Right lobe of liver (tissue), 6 donors: ENCODE measurements at places on chromosomes 1 and 21. TPM values are rescaled to one million over a fixed set of nuclear protein-coding genes. Genes with fewer than 3 reads are reported as not detected.

DNA sequence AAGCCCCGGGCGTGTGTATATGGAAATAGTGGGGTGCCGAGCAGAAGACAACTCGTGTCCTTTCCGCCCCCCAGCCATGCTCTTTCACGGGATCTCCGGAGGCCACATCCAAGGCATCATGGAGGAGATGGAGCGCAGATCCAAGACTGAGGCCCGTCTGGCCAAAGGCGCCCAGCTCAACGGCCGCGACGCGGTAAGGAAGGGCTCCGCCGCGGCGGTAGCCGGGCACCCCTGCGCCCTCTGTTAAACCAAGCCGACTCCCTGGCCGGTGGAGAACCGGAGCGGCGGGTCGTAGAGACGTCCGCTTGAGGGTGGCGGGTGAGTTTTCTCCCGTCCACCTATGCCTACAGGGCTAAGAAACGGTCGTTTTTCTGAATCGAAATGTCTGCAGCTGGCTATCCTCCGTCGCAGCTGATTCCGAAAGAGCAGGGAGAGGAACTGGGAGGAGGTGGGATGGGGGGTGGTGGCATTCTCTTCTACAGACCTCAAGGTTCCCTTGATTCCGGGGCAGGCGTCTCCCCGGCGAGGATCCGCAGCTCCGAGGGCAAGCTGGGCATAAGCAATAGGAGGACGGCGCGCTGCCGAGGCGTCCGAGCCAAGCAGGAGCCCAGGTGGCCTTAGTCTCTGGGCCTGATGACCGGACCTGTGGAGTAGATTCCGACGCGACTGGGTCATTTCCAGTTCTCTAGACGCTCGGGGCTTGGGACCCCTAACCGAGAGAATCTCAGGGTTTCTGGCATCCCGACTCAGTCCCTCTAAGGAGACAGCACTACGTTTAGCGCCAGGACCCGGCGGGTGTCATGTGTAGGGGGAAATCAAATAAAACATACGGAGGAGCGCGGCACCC, 856 bp downstream of the LHX9 start:
- no peak for DNase-seq
- H3K27me3 ChIP-seq = peaks cover 25% of the 10 kb centered on the region
- H3K4me1 ChIP-seq = no peaks in the 10 kb centered on the region
- no peaks in the 10 kb centered on the region for H3K36me3 ChIP-seq
- H3K27ac ChIP-seq = no peak overlapping the region

The ADAMTS4 gene
- total RNA-seq = 3.0 TPM

- H3K36me3 ChIP-seq = no peaks in the 10 kb centered on the region
- no peak for DNase-seq
- no peaks in the 10 kb centered on the region for H3K27me3 ChIP-seq
- no peak overlapping the region for H3K27ac ChIP-seq
- H3K4me1 ChIP-seq = no peaks in the 10 kb centered on the region
- no peak overlapping the region for H3K4me3 ChIP-seq
Observed at GRCh38 chr1:111392460-111392945, 35.0 kb downstream of the OVGP1 start.

The TMEM82 gene
- total RNA-seq = 20.2 TPM

The TIE1 gene
- 9.0 TPM for total RNA-seq

DNA sequence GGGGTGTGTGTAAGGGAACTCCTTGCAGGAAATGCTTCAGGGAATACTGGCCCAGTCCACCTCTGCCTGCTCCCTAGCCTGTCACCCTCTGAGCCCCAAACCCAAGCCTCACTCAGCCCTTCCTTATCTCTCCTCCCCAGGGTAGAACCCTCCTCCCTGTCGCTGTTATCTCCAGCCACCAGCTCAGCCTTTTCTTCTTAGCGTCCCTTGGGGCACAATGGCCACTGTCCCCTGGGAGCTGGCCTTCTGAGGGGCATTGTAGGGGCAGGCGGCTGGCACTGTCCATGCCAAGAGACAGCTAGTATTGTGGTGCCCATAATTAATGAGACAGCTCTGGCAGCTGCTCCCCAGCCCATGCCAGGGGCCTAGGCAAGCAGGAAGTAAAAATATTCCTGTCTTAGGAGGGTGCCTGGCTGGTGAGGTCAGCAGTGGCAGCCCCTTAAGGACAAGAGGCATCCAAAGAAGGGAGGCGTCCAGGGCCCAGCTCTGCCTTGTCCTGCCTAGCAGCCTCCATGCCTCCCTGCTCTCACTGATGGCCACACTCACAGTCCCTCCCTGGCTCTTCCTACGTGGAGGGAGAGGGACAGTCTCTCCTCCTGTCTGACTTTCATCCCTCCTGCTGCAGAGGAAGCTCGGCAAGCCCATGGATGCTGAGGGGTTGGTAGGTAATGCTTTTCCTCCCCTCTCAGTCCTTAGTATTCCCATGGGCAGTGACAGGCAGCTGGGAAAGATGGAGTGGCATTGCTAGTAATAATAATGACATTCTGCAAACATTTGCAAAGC, 37.5 kb downstream of the KCNQ4 start:
- H3K27ac ChIP-seq = no peak overlapping the region
- H3K36me3 ChIP-seq = no peaks in the 10 kb centered on the region
- peaks cover 10% of the 10 kb centered on the region for H3K4me1 ChIP-seq
- DNase-seq = no peak
- no peaks in the 10 kb centered on the region for H3K27me3 ChIP-seq
- no peak overlapping the region for H3K4me3 ChIP-seq

- no peaks in the 10 kb centered on the region for H3K27me3 ChIP-seq
- H3K27ac ChIP-seq = no peak overlapping the region
- DNase-seq = no peak
- H3K36me3 ChIP-seq = no peaks in the 10 kb centered on the region
Observed at GRCh38 chr1:231666220-231666936, 39.8 kb downstream of the DISC1 start.

The AGBL4 gene
- total RNA-seq = 1.3 TPM

The LTN1 gene
- total RNA-seq = 13.4 TPM

The TLCD4 gene
- total RNA-seq = 163 TPM

- H3K36me3 ChIP-seq = no peaks in the 10 kb centered on the region
- no peaks in the 10 kb centered on the region for H3K27me3 ChIP-seq
- H3K4me3 ChIP-seq = no peak overlapping the region
- no peak overlapping the region for H3K27ac ChIP-seq
- no peak for DNase-seq
Observed at GRCh38 chr1:162924179-162924578, 63.2 kb upstream of the CCDC190 start.

DNA sequence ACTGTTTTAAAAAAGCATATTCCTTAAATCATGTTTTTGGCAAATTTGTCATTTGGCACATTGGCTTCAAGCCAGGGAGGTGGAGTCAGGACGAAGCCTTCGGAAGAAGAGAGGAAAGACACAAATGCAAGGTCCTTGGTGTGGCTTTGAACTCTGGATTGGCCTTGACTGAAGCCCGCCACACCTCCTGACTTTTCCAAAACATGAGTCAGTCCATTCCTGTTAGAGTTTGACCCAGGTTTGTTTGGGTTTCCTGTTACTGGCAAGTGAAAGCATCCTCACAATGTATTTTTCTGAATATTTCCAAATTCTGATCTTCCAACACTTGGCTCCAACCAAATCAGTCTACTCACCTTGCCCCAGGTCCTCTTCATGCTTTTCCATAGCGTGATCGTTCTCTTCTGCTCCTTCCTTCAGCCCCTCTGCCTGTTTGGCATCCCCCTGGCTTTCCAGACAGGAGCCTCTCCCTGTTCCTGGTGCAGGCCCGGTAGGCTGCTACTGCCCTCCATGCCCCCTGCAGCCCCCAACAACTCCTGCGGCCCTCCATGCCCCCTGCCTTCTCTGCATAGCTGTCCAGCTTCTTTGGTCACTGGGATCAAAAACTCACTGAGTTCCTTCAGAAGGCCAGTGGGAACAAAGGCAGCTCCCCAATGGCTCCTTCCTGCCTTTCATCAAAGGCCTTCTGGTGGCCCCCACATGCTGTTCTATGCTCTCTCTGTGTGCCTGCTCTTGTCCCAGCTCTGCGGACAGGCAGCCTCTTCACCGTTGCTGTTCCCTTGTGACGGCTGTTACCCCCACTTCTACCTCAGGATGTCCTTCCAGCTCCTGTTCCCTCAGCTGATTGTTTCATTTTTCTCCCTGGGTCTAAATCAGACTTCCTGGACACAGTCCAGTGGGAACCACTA, 30.4 kb upstream of the SLC30A1 start:
- no peaks in the 10 kb centered on the region for H3K36me3 ChIP-seq
- peak; percentile 72 for DNase-seq
- no peaks in the 10 kb centered on the region for H3K27me3 ChIP-seq
- no peak overlapping the region for H3K4me3 ChIP-seq

- no peak for DNase-seq
- no peak overlapping the region for H3K4me3 ChIP-seq
- H3K36me3 ChIP-seq = no peaks in the 10 kb centered on the region
- H3K27ac ChIP-seq = no peak overlapping the region
- H3K4me1 ChIP-seq = no peaks in the 10 kb centered on the region
Observed at GRCh38 chr1:46053734-46054133, 78.7 kb downstream of the PIK3R3 start.

GRCh38 chr1:109655615-109656519, at the start of gene GSTM4:
Gene GSTM4 (plus strand): TSS chr1:109656099. CDS start chr1:109656390, 291 bp downstream.
- no peaks in the 10 kb centered on the region for H3K4me1 ChIP-seq
- peak within 1 kb of the TSS; percentile 79 for H3K4me3 ChIP-seq
- no peaks in the 10 kb centered on the region for H3K27me3 ChIP-seq
- peak; percentile 90 for DNase-seq
- H3K36me3 ChIP-seq = no peaks in the 10 kb centered on the region
- peak within 1 kb of the TSS; percentile 80 for H3K27ac ChIP-seq

- no peak overlapping the region for H3K4me3 ChIP-seq
- H3K36me3 ChIP-seq = no peaks in the 10 kb centered on the region
- no peak for DNase-seq
- no peak overlapping the region for H3K27ac ChIP-seq
- H3K27me3 ChIP-seq = no peaks in the 10 kb centered on the region
- no peaks in the 10 kb centered on the region for H3K4me1 ChIP-seq
Observed at GRCh38 chr1:167082511-167083027, 7.6 kb downstream of the GPA33 start.

DNA sequence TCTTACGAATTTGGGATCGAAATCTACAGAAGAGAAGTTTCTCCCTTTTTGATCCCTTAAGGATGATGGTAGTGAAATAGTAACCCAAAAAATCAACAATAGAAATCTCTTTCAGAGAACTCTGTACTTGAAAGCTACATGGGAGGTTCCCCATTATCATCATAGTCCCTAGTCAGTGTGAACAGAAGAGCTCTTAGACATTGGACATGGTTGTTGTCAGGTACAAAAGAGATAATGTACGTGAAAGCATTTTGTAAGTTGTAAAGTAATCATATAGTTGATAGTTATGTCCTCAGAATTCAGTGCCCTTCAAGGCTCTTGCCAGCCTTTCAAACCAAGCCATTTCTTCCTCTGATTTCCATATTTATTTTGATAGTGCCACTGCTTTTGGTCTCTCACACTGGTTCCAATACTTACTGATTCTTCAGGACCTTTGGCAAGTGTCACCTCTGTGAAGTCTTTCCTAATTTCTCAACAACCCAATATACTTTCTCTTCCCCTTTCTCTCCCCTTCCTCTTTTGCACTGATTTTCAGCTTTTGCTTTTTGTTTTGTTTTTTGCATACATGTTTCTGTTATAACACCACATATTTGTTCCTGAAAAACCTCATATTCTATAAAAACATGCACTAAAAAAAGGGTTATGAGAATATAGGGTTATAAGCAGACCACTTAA, 22.4 kb downstream of the VPS45 start:
- no peak overlapping the region for H3K4me3 ChIP-seq
- no peak overlapping the region for H3K27ac ChIP-seq
- no peak for DNase-seq
- H3K27me3 ChIP-seq = no peaks in the 10 kb centered on the region
- peaks cover 11% of the 10 kb centered on the region for H3K36me3 ChIP-seq

The AZIN2 gene
- 0.93 TPM for total RNA-seq

GRCh38 chr1:234768171-234768568, 158.2 kb upstream of the IRF2BP2 start:
- H3K4me1 ChIP-seq = no peaks in the 10 kb centered on the region
- no peaks in the 10 kb centered on the region for H3K27me3 ChIP-seq
- H3K36me3 ChIP-seq = no peaks in the 10 kb centered on the region
- no peak overlapping the region for H3K27ac ChIP-seq
- DNase-seq = no peak

DNA sequence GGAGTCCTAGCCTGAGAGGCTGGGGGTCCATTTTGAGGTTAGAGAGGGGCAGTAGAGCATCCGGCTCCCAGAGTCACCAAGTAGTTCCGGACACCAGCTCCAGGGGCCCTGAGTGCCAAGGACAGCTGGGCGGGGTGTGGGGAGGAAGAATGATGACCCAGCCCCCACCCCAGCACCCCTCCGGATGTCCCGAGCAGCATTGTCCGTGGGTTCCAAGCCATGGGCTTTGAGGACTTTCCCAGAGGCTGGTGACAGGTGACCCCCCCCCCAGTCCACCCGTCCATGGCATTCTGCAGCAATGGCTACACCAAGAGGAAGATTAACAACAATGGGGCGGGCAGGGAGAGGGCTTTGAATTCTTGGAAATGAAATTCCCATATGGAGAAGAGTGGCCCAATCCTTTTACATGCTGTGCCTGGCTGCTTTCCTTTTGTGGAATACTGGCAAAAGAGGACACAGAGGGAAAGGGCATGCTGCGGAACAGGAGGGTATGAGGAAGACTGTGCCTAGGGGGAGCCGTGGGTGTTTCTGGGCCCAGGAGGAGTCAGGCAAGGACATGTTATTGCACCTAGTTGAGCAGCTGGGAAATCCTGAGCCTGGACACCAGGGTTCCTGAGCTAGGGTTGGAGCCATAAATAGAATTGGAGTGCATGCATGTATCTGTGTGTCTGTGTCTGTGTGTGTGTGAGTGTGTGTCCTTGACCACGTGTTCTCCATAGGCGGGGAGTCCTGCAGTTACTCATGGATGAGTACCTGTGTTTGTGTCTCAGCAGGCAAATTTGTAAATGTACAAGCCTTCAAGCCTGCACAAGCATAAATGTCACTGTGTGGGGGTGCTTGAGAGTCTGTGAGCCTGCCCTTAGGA, 956 bp downstream of the ATP1A2 start:
- H3K4me3 ChIP-seq = no peak overlapping the region
- DNase-seq = no peak
- H3K27ac ChIP-seq = no peak overlapping the region
- no peaks in the 10 kb centered on the region for H3K27me3 ChIP-seq

GRCh38 chr1:219581344-219581743, 31.6 kb downstream of the ZC3H11B start:
- no peak overlapping the region for H3K27ac ChIP-seq
- H3K4me3 ChIP-seq = no peak overlapping the region
- no peaks in the 10 kb centered on the region for H3K27me3 ChIP-seq
- no peak for DNase-seq

The CTNNBIP1 gene
- 9.3 TPM for total RNA-seq

The OR10J4 gene
- not detected for total RNA-seq
